Transverse colon (tissue), 4 donors: ENCODE measurements at places on chromosomes 1 and 21. TPM values are rescaled to one million over a fixed set of nuclear protein-coding genes. Genes with fewer than 3 reads are reported as not detected.
A peak's percentile ranks its signal among the peaks of the same experiment; 100 is the strongest.

DNA sequence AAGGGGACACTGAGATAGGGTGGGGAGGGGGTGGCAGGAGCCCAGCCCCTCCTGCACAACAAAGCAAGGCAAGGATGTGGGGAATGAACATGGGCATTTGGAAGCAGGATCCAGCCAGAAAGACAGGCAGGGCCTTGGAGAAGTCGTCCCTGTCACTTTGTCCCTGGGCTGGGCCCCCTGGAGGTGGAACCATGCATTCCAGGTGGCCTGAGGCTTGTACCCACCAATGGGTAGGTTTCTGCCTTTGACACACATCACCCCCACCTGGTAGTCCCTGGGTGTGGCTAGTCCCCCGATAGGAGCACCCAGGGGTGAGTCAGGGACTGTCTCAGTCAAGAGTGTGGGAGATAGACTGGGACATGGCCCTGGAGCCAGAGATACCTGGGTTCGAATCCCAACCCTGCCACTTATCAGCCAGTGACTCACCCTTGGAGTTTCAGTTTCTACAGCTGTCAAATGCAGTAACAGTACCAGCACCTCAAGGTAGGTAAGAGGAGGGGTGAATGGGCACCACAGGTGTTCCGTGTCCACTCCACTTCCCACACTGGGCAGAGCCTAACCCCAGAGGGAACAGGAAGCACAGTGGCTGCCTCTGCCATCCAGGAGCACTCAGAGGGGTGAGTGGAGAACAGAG is 10.0 kb downstream of the PLA2G2D start:
- H3K4me3 ChIP-seq = no peak overlapping the region
- H3K4me1 ChIP-seq = no peaks in the 10 kb centered on the region
- H3K27me3 ChIP-seq = no peaks in the 10 kb centered on the region
- no peaks in the 10 kb centered on the region for H3K36me3 ChIP-seq

GRCh38 chr1:95057351-95057750 is 15.4 kb downstream of the ALG14 start:
- no peaks in the 10 kb centered on the region for H3K27me3 ChIP-seq
- no peaks in the 10 kb centered on the region for H3K4me1 ChIP-seq
- H3K27ac ChIP-seq = no peak overlapping the region
- no peak overlapping the region for H3K4me3 ChIP-seq
- H3K36me3 ChIP-seq = no peaks in the 10 kb centered on the region
- DNase-seq = no peak

- peak within 1 kb of the TSS; percentile 83 for H3K27ac ChIP-seq
- H3K36me3 ChIP-seq = no peaks in the 10 kb centered on the region
- peaks cover 16% of the 10 kb centered on the region for H3K4me1 ChIP-seq
- H3K27me3 ChIP-seq = no peaks in the 10 kb centered on the region
- peak within 1 kb of the TSS; percentile 45 for H3K4me3 ChIP-seq
Observed at GRCh38 chr1:150765296-150765976, at the start of gene CTSS. TSS of gene CTSS (minus strand) at chr1:150765778. CDS start at chr1:150764763, 1,015 bp downstream.

GRCh38 chr1:3626025-3626424 is 1.2 kb downstream of the TPRG1L start:
- H3K4me1 ChIP-seq = peaks cover 23% of the 10 kb centered on the region
- H3K27ac ChIP-seq = peak overlapping the region; percentile 93
- H3K27me3 ChIP-seq = no peaks in the 10 kb centered on the region
- DNase-seq = no peak

DNA sequence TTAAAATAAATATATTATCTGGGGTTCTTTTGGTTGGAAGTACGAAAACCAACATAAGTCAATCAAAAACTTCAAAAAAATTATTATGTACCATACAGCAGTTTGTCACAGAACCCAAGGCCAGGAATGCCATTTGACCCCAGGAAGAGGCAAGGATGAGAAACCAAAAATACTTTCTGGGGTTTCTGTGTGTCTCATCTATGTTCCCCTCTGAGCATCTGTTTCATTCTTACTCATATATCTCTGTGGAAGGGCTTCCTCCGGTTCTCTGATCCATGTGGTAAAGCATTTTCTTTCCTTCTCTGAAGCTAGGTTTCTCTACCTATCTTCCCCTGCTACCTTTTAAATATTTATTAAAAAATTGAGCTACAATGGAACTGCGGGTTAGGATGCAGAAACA is 9.8 kb upstream of the FCRL1 start:
- H3K27me3 ChIP-seq = no peaks in the 10 kb centered on the region
- no peak for DNase-seq
- H3K4me3 ChIP-seq = no peak overlapping the region

DNA sequence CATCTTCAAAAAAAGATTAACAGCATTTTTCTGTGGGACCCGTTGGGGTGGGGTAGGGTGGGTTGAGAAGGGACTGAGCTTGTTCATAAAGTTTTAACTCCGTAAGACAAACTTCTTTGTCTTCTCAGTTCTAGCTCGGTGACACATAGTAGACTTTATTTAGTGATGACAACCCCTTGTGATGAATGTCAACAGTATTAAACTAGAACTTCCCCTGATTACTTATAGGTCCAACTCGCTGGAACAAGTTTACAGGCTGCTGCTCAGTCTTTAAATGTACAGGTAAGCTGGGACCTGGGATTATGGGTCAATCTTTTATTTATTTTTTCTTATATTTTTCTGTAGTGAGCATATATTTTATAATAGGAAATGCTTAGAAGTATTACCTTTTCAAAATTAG is 148.4 kb downstream of the CD247 start:
- no peak for DNase-seq
- no peaks in the 10 kb centered on the region for H3K36me3 ChIP-seq
- H3K27ac ChIP-seq = no peak overlapping the region
- H3K4me3 ChIP-seq = no peak overlapping the region

DNA sequence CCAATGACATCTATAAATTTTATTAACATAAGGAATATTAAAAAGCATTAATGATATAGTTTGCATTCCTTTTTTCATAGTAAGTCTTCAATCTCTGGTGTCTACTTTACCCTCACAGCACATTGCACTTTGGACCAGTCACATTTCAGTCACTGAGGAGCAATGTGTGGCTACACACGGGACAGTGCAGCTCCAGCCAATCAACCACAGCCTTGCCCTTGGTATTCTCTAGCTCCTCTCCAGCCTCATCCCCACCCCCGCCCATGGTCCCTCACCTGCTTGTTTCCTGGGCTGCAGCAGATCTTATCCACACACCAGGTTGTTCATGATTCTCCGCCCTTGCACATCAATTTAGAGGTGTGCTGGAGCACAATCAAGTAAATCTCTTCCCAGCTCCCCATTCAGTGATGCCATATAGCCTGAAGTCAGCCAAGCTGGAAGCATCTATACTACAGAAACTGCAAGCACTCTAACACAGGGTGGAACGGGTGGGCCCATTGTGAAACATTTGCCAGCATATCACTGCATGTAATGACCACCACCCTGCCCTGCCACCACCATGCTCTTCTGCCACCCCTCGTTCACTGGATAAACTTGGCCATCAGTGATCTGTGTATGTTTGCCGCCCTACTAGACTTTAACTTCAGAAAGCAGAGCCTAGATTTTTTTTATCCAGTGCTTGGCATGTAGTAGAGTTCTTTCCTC is 93.0 kb upstream of the SLC44A3 start:
- H3K27me3 ChIP-seq = no peaks in the 10 kb centered on the region
- DNase-seq = no peak
- peaks cover 4% of the 10 kb centered on the region for H3K4me1 ChIP-seq
- no peak overlapping the region for H3K27ac ChIP-seq
- no peak overlapping the region for H3K4me3 ChIP-seq

DNA sequence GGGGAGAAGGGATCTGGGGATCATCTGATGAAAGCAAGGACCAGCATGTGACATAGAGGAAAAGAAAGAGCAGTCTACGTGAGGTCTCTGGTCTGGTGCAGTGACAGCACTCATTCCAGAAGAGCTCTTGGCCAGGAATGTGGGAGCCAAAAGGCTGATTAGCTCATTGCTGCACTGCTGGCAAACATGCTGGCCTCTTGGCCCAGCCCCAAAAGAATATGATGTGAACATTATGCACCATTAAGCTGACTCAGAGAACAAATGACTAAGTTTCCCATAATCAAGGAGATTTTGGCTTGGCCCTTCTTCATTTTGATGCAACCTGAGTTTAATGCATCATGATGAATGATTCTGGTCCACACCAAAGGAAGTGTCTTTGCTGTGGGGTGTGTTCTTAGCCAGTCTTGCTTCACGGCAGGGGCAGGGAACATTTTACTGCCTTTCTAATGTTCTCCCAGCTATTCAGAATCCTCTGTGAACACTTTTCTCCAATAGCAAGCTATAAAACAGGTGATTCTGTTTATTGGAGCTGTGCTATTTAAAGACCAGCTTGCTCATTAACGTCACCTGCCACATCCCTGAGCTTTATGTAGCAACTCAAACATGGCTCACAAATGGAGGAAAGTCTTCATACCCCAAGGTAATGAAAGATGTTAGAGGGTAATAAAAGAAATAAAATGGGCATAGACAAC is 55.1 kb downstream of the PCBP3 start:
- H3K4me3 ChIP-seq = no peak overlapping the region
- H3K36me3 ChIP-seq = no peaks in the 10 kb centered on the region
- peaks cover 15% of the 10 kb centered on the region for H3K4me1 ChIP-seq
- no peaks in the 10 kb centered on the region for H3K27me3 ChIP-seq

- no peak overlapping the region for H3K27ac ChIP-seq
- H3K27me3 ChIP-seq = peaks cover 23% of the 10 kb centered on the region
- no peak for DNase-seq
- H3K4me3 ChIP-seq = no peak overlapping the region
Observed at GRCh38 chr21:44557491-44558328, 885 bp downstream of the KRTAP10-3 start.

DNA sequence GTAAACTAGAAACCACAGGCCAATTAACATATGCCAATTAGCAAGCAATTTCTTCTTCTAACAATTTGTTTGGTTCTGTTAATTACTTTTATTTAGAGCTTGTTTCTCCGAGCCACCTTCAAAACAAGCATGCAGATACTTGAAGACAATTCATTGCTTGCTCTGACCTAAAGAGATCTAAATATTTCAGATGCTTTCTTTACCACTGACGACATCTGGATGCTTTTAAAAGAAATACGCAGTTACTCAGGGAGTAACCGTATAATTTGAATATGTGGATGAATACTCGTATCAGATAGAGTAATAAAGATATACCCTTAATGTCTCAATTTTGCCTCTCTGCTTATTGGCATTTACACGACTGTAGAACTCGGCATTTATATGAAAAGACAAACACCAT is 390.0 kb downstream of the DISC1 start:
- no peak overlapping the region for H3K27ac ChIP-seq
- no peak overlapping the region for H3K4me3 ChIP-seq
- no peak for DNase-seq
- no peaks in the 10 kb centered on the region for H3K27me3 ChIP-seq
- no peaks in the 10 kb centered on the region for H3K36me3 ChIP-seq

DNA sequence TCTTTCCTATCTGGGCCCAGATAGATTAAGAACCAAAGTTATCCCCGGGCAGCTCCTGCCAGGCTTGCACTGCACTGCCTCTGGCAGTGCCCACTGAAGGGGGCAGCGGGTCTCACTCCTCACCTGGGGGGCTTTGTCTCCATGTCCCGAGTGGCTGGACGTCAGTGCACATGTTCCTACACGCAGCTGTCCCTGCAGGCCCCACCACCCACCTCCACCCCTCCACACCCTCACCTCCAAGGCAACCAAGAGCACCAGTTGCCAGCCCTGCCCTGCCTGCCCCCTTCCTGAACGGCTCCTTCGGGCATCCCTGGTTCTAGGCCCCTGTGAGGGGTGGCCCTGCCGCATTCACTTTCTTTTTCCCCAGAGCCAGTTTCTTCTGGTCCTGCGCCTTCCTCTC is 147.2 kb downstream of the PEX14 start:
- no peaks in the 10 kb centered on the region for H3K4me1 ChIP-seq
- H3K36me3 ChIP-seq = no peaks in the 10 kb centered on the region
- H3K27me3 ChIP-seq = no peaks in the 10 kb centered on the region
- H3K27ac ChIP-seq = no peak overlapping the region
- no peak overlapping the region for H3K4me3 ChIP-seq

GRCh38 chr1:59309795-59310548 is 13.1 kb downstream of the FGGY start:
- H3K4me3 ChIP-seq = no peak overlapping the region
- H3K27me3 ChIP-seq = no peaks in the 10 kb centered on the region
- DNase-seq = no peak
- no peak overlapping the region for H3K27ac ChIP-seq
- no peaks in the 10 kb centered on the region for H3K36me3 ChIP-seq
- H3K4me1 ChIP-seq = no peaks in the 10 kb centered on the region

DNA sequence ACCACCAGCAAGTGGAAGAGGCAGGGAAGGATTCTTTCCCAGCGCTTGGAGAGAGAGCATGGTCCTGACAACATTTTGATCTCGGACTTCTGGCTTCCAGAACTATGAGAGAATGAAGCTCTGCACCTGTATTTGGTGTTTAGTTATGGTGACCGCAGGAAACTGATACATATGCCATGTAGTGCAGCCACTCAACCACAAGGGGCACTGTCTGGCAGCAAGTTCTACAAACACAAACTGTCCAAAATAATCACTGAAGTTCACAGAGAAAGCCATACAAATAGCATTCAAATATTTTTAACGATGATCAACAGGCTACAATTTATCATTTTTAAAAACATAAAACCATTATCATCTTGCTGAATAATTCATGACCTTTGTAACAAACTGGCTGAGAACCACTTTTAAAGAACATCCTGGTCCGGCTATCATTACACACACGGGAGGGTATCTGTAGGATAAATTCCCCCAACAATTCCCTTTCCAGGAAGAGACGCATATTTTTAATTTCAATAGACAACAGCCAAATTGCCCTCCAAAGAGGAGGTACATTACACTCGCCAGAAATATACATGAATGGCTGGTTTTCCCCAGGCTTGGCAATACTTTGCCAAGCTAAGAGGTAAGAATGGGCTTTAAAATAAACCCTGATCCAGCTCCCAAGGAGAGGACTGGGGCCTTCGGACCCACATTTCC is 9.2 kb upstream of the CBR3 start:
- H3K4me3 ChIP-seq = no peak overlapping the region
- H3K27me3 ChIP-seq = no peaks in the 10 kb centered on the region
- peak; percentile 67 for DNase-seq
- H3K36me3 ChIP-seq = no peaks in the 10 kb centered on the region
- no peaks in the 10 kb centered on the region for H3K4me1 ChIP-seq
- peak overlapping the region; percentile 60 for H3K27ac ChIP-seq

- no peaks in the 10 kb centered on the region for H3K36me3 ChIP-seq
- no peak for DNase-seq
- H3K4me3 ChIP-seq = no peak overlapping the region
- H3K4me1 ChIP-seq = no peaks in the 10 kb centered on the region
Observed at GRCh38 chr1:216184126-216184680, 239.0 kb downstream of the USH2A start.

GRCh38 chr1:173253046-173253445 is 45.9 kb upstream of the TNFSF4 start:
- no peaks in the 10 kb centered on the region for H3K36me3 ChIP-seq
- no peak for DNase-seq
- no peaks in the 10 kb centered on the region for H3K27me3 ChIP-seq
- H3K4me3 ChIP-seq = no peak overlapping the region

Gene C1orf141
- not detected for total RNA-seq

Gene ARHGEF10L
- total RNA-seq = 326 TPM

Gene PADI2
- 232 TPM for total RNA-seq

Gene ZNF695
- 11.7 TPM for total RNA-seq

Gene NCMAP
- 2.2 TPM for total RNA-seq

Gene PTPRU
- 8.4 TPM for total RNA-seq

Gene IL20
- not detected for total RNA-seq

Gene SELP
- total RNA-seq = 2.0 TPM

Gene EXTL1
- not detected for total RNA-seq

Gene CD5L
- total RNA-seq = not detected

Gene HAO2
- total RNA-seq = not detected

Gene AGRN
- 28.7 TPM for total RNA-seq

Gene LCE1E
- not detected for total RNA-seq

Gene OR2AK2
- not detected for total RNA-seq

Gene YIPF1
- total RNA-seq = 23.9 TPM

Gene SAMD13
- 17.8 TPM for total RNA-seq
